Omental fat pad (tissue), 4 donors: ENCODE measurements at places on chromosomes 6 and 20. TPM values are rescaled to one million over a fixed set of nuclear protein-coding genes. Genes with fewer than 3 reads are reported as not detected.

- no peak for DNase-seq
Observed at GRCh38 chr6:143592335-143592734, 80.8 kb upstream of the FUCA2 start.

DNA sequence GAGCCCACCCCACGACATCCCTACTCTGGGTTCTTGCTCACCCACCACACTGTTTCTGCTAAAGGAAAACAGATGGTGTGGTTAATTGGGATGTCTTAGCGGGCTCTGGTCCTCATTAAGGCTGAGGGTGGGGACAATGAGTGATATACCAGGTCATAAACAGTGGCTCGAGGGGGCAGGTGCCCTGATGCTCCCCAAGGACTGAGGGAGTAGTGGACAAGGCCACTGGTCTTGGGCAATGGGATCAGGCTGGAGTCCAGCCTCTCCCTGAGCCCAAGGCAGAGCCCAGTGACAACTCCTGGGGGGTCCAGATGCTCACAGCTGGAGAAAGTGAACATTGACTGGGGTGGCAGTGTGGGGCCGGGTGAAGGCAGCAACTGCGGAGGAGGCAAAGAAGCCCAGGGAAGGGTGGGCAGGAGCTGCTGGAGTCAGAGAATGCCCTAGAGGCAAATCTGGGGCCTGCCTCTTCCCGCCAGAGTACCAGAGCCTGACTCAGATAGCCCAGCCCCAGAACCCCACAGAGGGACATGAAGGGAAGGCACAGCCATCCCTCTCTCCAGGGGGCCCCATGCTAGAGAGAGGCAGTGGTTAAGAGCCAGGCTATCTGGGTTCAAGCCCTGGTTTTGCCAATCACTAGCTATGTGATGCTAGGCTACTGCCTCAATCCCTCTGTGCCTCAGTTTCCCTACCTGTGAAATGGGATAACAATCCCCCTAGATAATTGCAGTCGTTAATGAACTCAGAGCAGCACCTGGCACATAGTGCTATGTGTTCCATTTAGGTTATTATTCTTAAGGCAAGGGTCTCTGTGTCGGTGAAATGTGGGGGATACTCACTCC is 72.3 kb downstream of the MRPL14 start:
- no peak for DNase-seq

ELOVL2 gene
- 0.13 TPM for total RNA-seq

CLDN20 gene
- total RNA-seq: not detected

NKX2-2 gene
- total RNA-seq: not detected
